ENCODE measurements at places on chromosomes 7 and 10.

- no peak for DNase-seq
These were observed 20.0 kb upstream of the SMO start for GRCh38 chr7:129168231-129169021.

- no peak for DNase-seq
These were observed 516.7 kb upstream of the MGMT start for GRCh38 chr10:128950159-128950915.

GRCh38 chr10:132142396-132143161 lies 44.2 kb upstream of the DPYSL4 start:
- peak; percentile 65 for DNase-seq

- no peak for DNase-seq
These were observed 538.3 kb downstream of the PCDH15 start for GRCh38 chr10:54262726-54263125.

- DNase-seq: no peak
These were observed 505.8 kb downstream of the SUGCT start for GRCh38 chr7:40640566-40640965.

DNA sequence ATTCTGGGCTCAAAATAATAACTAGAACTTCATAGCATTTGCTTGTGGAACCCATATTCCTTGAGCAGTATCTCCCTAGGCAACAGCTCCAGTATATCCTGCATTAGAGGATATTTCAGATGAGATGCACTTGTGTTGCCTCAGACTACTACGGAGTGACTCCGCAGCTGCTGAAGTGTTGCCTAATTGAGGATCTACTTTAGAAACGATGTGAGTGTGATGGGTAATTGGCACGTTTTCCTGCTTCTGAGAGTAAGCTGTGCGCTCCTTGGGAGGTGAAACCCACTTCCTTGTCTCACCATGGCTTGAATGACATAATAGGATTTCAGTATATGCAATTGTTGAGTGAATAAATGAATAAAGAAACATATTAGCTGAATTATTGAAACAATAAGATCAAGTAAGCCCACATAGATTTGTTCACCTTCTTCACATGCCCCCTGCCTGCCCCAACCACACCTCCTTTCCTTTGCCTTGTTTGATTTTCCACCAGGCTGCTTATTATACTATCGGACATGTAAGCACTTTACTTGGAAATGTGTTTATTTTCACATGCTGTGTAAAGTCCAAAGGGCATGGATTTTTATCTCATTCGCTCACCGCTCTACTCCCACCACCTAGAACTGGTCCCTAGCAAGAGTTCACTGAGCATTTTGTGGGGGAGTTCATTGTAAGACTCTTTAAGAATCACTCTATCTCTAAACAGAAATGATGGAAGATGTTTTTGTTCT lies 303.8 kb downstream of the KCNMA1 start:
- no peak for DNase-seq

GRCh38 chr7:44383566-44383965 lies 58.2 kb upstream of the CAMK2B start:
- DNase-seq: no peak

DNA sequence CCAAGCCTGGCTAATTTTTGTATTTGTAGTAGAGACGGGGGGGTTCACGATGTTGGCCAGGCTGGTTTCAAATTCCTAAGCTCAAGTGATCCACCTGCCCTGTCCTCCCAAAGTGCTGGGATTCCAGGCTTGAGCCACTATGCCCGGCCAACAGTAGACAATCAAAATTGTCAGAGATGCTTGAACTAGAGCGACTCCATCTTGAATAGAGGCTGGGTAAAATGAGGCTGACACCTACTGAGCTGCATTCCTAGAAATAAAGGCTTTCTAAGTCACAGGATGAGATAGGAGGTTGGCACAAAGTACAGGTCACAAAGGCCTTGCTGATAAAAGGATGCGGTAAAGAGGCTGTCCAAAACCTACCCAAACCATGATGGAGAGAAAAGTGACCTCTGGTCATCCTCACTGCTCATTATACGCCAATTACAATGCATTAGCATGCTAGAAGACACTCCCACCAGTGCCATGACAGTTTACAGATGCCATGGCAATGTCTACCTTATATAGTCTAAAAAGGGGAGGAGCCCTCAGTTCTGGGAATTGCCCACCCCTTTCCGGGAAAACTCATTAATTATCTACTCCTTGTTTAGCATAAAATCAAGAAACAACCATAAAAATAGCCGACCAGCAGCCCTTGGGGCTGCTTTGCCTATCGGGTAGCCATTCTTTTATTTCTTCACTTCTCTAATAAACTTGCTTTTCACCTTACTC lies 134.5 kb downstream of the BAMBI start:
- no peak for DNase-seq

DNA sequence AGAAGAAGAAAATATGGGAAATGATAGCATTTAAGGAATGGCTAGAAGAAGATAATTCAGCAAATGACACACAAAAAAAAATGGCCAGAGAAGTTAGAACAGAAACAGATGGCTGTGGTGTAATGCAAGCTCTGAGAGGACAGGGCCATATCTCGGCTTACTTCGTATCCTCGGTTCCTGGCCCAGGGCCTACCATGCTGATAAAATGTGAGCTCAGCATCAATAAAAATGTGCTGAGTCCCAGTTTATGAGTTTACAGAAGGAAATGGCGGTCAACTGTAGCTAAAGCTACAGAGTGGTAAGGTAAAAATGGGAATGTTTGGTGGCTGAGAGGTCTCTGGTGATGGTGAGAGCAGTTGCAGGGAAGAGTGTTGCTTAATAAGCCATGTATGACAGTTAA lies 40.8 kb downstream of the HBP1 start:
- no peak for DNase-seq

DNA sequence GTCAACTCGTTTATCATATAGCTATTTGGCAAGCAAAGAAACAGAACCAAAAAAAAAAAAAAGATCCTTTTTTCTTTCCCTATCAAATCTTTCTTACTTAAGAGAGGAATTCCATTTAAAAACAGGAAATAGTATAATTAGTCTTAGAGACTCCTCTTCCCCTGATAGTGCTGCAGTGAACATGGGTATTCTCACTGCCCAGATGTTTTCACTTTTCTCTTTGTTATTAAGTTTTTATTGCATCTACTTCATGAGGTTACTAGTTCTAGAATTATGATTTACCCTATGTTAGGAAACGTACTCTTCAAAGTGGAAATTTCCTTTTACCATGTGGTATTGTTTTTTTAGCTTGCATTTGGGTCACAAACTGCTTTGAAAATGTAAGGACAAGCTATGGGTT lies 8.5 kb downstream of the CASP2 start:
- DNase-seq: no peak

- DNase-seq: no peak
These were observed 11.2 kb upstream of the NRCAM start for GRCh38 chr7:108467391-108467790.

DNA sequence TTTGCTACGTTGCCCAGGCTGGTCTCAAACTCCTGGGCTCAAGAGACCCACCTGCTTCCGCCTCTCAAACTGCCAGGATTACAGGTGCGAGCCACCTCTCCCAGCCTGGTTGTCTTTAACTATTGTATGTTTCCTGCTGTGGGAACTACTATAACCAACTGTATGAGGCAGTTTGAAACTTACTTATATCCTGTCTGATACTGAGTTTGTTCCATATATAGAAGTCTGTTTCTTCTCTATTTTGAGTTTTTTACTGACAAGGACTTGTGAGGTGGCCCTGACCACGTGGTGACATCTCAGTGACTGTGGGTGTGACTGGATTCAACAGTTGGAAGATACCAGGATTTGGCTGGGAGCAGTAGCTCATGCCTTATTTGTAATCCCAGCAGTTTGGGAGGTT lies 14.2 kb downstream of the FBH1 start:
- no peak for DNase-seq

- no peak for DNase-seq
These were observed 45.5 kb upstream of the CCDC3 start for GRCh38 chr10:13046851-13047528.

- DNase-seq: peak; percentile 59
These were observed 104.0 kb downstream of the SLIT1 start for GRCh38 chr10:97081621-97082235.

DNA sequence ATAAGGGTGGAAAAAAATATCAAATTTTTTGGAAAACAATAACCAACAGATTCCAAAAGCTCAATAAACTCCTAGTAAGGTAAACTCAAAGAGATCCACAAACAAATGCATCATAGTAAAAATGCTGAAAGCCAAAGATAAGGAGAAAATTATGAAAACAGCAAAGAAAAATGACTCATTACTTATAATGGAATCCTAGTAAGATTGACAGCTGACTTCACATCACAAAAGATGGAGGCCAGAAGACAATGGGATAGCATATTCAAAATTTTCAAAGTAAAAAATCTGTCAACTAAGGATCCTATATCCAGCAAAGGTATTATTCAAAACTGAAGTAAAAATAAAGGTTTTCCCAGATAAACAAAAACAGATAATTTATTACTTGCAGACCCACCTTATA lies 183.4 kb upstream of the VIPR2 start:
- DNase-seq: no peak

- no peak for DNase-seq
These were observed 44.0 kb downstream of the RTKN2 start for GRCh38 chr10:62224606-62225005.

GRCh38 chr10:1966712-1967376 lies 229.5 kb upstream of the ADARB2 start:
- no peak for DNase-seq

DNA sequence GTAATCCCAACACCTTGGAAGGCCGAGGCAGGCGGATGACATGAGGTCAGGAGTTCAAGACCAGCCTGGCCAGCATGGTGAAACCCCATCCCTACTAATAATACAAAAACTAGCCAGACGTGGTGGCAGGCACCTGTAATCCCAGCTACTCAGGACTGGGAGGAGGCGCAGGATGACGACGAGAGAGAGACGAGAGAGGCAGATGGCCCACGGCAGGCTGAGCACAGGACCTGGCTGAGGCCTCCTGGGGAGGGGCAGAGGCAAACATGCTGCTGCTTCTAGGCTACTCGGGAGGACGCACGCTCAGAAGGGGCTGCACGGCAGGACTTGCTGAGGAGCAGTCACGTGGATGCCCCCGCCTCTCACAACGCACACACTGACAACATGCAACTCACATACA lies 22.4 kb downstream of the DIP2C start:
- DNase-seq: no peak

GRCh38 chr7:75984130-75985008 lies 10.0 kb downstream of the TMEM120A start:
- no peak for DNase-seq

- no peak for DNase-seq
These were observed 88.1 kb downstream of the SEMA3C start for GRCh38 chr7:80830584-80831285.

GRCh38 chr7:3721422-3721821 lies 420.4 kb downstream of the SDK1 start:
- no peak for DNase-seq

DNA sequence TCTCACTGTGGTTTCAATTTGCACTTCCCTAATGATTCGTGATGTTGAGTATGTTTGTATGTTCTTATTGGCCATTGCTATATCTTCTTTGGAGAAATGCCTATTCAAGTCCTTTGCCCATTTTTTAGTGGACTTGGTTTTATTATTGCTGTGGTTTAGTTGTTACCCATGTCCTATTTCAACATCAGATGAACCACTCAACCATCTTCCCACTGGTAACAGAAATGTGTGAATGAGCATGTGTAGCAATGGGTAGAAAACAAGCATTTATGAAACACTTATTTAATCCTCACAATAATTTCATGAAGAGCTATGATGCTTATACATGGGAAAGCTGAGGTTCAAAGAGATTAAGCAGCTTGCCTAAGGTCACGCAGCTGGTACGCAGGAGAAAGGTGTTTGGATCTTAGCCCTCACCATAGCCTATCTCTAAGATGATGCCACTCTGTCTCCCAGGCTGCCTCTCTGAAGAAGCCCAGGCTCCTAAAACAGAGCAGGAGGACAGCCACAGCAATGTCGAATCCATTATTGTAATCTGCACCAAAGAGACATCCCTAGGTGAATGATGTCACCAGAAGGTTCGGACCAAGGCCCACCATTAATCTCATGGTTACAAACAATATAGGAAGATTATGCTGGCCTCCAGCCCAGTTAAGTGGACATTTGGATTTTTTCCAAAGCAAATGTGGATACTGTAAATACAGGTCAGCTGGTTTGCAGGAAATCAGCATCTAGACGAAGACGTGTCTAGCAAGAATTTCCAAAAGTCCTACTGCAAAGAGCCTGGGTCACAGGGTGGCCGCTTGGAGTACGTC lies 447.6 kb upstream of the ZMIZ1 start:
- no peak for DNase-seq

DNA sequence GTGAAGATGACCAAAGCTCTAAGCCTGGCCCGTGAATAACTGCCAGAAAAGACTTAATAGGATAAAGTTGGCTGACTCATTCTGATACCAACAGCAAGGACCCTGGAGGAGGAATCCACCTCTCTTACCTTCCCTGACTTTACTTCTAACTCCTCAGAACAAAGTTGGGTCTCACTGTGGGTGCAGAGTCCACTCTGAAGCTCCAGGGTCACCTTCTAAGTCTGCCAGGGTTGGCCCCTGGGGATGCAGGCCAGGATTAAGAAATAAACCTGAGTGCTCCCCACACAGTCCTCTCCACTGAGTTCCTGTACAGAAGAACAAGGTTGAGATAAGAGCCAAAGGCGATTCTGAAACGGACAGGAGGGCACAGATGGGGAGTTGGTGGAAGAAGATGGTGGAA lies 54.4 kb downstream of the GPR26 start:
- no peak for DNase-seq

GRCh38 chr7:155637155-155637554 lies 7.3 kb upstream of the RBM33 start:
- no peak for DNase-seq

- DNase-seq: no peak
These were observed 173.6 kb upstream of the TEX47 start for GRCh38 chr7:88969167-88969566.

DNA sequence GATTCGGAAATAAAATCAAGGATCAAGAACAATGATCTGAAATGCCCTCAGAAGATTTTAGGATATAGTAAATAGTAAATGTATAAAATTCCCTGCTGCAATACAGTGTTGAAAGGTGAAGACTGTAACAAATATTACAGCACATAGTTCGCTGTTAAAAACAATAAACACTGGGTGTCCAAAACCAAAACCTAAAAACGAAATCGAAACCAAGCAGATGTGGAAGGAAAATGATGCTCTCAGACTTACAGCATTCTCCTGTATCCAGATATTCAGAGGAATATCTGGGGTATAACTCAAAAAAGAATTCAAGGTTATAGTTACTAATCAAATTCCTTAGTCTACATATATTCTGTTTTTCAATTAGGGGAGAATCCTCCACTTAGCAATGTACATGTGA lies 708.1 kb upstream of the PCDH15 start:
- DNase-seq: no peak

- no peak for DNase-seq
These were observed 9.7 kb downstream of the AGAP3 start for GRCh38 chr7:151095828-151096475.

DNA sequence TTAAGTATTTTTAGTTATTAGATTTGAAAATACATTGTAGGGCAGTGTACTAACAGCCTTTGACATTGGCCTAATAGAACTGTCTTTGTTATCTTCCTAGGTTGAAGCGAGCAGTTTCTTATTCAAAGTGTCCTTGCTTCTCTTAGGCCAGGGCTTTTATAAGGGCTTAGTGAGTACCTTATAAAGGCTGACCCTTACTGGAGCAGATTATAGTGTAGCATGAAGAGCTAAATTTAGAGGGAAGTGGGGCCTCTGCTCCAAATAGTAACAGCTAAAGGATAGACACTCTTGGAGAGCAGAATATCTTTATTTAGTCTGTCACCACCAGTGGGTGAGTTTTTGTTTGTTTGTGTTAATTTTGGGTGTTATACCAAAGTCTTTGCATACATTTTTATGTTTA lies 15.9 kb downstream of the BZW2 start:
- no peak for DNase-seq

Data from CD8-positive, alpha-beta memory T cell (primary cell).